Activated T-cell treated with anti-CD3 and anti-CD28 coated beads for 4 hours (primary cell): ENCODE measurements at places on chromosomes 11 and 22.

DNA sequence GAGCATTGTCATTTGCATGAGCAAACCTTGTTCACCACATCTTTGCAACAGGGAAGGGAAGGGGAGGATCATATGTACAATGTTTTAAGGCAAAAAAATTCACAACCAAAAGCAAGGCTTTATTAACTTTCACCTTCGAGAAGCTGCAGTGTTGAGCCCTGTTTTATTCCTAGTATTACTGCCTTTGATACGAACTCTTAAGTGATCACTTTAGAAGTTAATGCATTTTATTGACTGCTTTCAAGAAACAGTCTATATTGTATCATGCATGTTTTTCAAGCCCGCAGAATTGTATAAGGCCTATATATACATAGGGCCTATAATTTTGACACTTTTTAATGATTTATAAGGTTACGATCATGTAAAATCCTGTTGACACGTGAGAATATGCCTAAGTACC, 117.5 kb upstream of the VPREB1 start:
- no peak for DNase-seq

GRCh38 chr11:44671234-44671633, 55.5 kb upstream of the TSPAN18 start:
- DNase-seq = no peak

DNA sequence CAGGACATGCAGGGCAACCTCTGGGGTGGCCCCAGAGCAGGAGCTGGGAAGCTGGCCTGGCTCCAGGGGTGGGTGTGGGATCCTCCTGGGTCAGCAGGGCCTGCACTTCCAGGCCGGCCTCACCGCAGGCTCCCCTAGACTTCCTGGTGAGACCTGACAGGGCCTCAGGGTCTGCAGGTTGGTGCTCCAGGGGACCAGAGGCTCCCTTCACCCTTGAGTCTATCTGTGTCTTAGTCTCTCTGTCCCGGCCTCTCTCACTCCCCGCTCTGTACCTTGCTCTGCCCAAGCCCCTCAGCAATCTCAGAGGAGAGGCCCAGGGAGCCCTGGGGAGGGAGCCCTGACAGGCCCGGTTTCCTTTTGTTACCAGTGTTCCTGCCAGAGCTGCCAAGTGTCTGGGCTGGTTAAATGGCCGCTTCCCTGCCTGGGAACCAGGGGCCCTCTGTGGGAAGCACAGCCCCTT, 13.9 kb downstream of the CD82 start:
- DNase-seq = no peak

GRCh38 chr11:120130991-120131760, 6.7 kb downstream of the TRIM29 start:
- no peak for DNase-seq
